Posterior cingulate gyrus (tissue), 11 donors: ENCODE measurements at places on chromosomes 4 and X.

- DNase-seq: no peak
These were observed 634.2 kb upstream of the NR3C2 start for GRCh38 chr4:149076401-149076800.

DNA sequence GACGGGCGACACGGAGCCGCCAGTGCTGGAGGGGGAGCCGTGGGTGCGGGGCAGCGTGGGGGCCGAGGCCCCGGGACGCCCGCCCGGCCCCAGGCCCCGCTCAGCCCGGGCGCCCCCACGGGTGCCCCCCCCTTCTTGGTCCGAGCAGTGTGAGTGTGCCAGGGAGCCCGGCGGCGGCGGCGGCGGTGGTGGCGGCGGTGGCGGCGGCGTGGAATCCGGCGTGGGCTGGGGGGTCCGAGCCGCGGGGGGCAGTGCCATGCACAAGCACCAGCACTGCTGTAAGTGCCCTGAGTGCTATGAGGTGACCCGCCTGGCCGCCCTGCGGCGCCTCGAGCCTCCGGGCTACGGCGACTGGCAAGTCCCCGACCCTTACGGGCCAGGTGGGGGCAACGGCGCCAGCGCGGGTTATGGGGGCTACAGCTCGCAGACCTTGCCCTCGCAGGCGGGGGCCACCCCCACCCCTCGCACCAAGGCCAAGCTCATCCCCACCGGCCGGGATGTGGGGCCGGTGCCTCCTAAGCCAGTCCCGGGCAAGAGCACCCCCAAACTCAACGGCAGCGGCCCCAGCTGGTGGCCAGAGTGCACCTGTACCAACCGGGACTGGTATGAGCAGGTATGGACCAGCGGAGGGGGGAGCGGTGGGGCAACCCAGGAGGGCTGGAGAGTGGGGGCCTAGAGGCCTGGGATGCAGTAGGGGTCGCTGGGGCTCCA lies 466 bp downstream of the DLG3 start:
- peak; percentile 85 for DNase-seq

- no peak for DNase-seq
These were observed 516.8 kb downstream of the CFAP47 start for GRCh38 chrX:36436361-36436760.

- DNase-seq: no peak
These were observed 626.6 kb downstream of the MID1IP1 start for GRCh38 chrX:39427906-39428305.

- DNase-seq: no peak
These were observed 278.6 kb upstream of the KLF3 start for GRCh38 chr4:38385093-38386004.

DNA sequence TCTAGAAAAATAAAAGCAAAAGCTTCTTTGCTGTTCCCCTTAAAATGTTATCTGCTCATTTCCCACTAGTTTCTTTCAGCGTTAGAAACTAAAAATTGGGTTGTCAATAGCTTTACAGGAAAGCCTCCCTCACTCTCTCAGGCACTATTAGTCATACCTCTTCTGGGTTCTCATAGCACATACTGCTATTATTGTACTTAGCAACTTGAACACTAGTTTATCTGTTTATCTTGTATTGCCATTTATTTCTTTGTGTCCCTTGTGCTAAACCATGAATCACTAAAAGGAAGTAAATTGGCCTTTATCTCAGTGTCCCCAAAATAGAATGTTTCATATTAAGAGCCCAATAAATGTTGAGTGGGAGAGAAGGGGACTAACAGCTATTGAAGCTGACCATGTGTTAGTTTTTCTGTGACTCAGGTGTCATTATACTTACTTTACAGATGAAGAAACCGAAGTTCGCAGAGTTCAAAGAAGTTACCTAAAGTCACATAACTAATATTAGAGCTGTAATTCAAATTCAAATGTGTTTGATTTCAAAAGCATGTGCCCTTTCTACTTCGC lies 124.8 kb upstream of the CITED1 start:
- DNase-seq: no peak

GRCh38 chr4:156197216-156197615 lies 243.6 kb upstream of the CTSO start:
- DNase-seq: no peak

- DNase-seq: no peak
These were observed 90.7 kb downstream of the CNOT6L start for GRCh38 chr4:77728420-77728819.
